H1 (cell line): ENCODE measurements at places on chromosomes 2 and 18.

DNA sequence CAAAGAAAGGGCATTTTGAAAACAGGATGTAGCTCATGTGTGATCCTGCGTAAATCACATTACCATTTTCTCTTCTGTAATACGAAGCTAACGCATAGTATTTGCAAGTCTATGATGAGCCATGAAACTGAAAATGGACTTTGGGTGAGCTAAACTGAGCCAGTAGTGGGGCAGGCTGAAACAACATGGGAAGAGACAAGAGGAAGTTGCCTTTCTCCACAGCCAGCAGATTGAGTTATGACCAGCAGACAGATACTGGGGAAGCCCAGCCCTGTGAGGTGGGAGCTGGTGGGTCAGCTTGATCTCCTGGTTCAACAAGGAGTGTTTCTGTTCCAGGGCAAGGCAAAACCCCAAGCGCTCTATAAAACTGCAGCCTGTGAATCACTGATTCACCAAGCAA lies 11.8 kb downstream of the CYRIA start:
- DNase-seq = no peak

DNA sequence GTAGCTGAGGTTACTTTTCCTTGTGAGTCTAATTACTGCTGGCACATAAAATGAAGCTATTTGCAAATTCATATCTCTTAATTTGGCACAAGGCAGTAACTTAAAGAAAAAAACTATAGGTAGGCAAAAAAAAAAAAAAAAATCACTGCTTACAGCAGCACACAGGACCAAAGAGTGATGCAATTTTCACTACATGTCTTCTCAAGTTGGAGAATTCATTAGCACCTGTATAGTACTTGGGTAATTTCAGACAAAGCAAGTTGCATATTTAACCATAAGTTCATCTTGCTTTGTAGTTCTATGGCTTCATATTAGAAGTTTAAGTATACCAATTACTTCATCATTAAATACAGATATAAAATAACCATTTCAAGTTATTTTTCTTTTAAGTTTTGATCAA lies 33.7 kb upstream of the RBBP8 start:
- no peak for DNase-seq

DNA sequence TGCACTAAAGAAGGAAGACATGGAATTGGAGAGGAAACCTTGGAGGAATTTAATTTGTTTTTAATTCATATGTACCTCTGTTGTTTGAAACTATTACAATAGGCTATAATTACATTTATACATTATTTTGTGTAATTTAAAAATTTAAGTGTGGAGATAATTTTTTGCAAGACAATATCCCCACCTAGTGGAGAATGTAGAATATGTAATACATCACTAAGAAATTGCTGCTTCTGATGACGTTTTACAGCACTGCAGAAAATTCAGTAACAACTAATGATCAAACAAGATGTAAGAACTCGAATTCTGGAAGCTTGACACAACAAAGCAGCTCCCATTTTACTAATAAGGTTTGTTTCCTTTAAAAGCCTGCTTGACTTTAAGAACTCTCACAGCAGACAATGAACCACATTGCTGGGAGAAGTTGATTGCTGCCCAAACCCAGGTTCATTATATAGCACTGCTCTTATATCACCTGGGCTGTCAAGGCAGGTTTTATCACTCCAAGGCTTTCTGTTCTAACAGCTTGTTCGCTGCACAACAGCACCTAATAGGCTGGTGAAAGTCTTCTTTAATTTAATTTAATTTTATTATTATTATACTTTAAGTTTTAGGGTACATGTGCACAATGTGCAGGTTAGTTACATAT lies 53.4 kb downstream of the THADA start:
- no peak for DNase-seq

GRCh38 chr18:50218432-50219197 lies 23.7 kb upstream of the MYO5B start:
- peak; percentile 60 for DNase-seq

DNA sequence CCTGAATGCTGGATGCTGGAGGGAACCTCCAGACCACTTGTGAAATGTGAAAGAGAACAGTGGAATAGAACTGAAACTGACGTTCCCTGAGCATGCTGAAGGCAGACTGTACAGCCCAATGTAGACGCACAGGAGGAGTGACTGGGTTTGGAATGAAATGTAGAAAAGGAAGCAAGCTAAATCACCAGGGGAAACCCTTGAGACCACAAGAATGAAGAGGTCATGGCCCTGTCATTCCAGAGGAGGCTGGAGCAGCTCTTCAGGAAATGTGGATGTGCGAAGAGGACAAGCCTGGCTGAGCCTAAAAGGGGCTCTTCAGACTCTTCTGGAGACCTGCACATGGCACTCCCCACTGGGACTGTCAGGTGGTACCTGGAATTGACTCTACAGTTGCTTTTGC lies 118.5 kb upstream of the ALPP start:
- DNase-seq = no peak

DNA sequence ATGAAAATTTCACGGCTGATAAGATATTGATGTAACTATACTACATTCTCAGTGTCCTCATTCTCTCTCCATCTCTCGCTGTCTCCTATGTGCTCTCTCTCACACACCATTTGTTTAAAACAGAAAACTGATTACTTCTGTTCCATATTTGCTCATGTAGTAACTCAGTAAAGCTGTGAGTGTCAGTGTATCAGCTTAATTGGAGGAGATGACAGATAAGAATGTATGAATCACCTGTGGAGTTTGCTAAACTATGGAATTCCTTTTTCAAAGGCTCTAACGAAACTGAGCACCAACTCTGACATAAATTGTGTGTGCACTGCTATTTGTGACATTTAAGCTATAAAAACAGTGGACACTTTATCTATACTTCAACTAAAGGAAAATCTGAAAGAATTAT lies 1080.0 kb downstream of the DSC3 start:
- no peak for DNase-seq

GRCh38 chr2:231127480-231127879 lies 2.6 kb upstream of the HTR2B start:
- no peak for DNase-seq

DNA sequence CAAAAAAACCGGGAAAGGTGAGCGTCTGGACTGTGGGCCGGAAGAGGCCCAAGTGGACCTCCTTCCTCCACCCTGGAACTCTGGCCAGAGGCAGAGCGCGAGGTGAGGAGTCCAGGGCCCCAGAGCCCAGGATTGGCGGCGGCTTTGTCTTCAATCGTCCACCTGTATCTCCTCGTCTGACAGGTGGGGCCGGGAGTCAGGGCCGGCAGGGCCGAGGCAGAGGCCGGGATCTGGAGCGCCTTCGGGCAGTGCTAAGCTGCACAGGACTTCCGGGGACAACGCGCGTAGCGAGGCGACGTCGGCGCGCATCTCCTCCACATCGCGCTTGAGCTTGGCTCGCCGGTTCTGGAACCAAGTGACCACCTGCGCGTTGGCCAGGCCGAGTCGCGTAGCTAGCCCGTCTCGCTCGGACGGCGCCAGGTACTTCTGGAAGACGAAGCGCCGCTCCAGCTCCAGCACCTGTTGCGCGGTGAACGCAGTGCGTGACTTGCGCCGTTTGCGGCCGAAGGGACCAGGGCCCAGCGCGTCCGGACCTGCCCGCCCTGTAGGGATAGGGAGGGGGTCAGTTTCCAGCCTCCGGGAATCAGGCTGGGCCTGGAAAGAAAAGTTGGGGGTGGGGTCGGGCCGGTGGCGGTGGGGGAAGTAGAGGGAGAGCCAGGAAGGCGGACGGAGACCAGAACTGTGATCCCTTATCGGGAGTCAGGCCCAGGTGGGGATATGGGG lies 1.5 kb downstream of the LBX2 start:
- DNase-seq = no peak
